ENCODE measurements at places on chromosomes 12 and 14.

- no peak for DNase-seq
These were observed 30.6 kb downstream of the SLC16A7 start for GRCh38 chr12:59626382-59626781.

- DNase-seq: no peak
These were observed 35.5 kb downstream of the CCDC92 start for GRCh38 chr12:123936956-123937706.

DNA sequence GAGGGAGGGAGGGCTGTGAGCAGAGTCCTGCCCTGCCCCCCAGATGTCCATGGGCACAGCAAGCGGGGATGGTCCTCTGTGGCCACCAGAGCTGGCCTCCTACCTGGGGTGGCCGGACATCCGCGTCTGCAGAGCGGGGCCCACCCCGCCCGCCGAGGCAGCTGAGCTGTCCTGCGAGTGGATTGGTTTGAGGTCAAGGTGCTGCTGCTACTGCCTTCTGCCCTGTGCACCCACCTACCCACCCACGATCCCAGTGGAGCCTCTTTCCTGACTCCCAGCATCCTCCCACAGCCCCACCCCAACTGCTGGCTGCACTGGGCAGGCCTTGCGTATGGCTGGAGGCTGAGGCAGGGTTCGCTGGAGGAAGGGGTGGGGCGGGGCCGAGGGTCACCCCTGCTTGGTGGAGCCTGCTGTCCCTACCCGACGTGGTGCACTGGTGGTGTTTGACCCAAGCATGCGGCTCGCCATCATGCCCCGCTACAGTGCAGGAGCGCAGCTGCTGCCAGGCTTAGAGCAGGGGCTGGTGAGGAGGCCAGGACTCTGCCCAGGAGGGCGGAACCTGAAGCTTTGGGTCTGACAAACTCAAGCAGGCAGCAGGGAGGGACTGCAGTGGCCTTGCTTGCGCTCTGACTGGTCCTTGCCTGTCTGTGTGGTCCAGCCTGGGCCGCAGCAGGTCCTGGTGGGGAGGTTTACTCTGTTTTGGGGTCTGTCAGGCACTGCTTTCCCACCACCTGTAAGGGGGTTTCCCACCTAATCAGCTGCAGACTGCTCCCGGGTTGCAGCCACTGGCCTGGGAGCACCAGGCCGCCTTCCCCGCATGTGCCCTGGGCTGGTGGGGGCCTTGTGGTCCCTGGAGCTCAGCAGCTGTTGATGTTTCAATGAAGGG lies 23.7 kb downstream of the CEP170B start:
- DNase-seq: no peak

DNA sequence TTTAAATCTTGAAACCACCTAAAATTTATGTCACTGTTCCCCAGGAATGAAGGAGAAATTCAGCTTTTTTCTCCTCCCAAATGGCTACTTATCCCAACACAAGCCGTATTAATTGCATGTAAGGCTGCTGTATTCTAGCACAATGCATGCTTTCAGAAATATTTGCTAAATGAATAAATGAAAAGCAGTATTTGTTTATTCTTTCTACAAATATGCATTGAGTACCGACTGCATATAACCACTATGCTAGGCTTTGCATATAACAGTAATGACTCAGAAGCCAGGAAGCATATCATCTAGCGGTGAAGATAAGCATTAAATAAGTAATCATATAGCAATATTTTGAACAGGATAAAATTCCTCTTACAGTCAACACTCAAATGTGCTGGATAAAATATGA lies 5.7 kb upstream of the LRR1 start:
- DNase-seq: no peak

- no peak for DNase-seq
These were observed 671.5 kb upstream of the TMEM132C start for GRCh38 chr12:127595506-127595905.

- no peak for DNase-seq
These were observed 9.5 kb downstream of the ZNF891 start for GRCh38 chr12:133120385-133121191.

DNA sequence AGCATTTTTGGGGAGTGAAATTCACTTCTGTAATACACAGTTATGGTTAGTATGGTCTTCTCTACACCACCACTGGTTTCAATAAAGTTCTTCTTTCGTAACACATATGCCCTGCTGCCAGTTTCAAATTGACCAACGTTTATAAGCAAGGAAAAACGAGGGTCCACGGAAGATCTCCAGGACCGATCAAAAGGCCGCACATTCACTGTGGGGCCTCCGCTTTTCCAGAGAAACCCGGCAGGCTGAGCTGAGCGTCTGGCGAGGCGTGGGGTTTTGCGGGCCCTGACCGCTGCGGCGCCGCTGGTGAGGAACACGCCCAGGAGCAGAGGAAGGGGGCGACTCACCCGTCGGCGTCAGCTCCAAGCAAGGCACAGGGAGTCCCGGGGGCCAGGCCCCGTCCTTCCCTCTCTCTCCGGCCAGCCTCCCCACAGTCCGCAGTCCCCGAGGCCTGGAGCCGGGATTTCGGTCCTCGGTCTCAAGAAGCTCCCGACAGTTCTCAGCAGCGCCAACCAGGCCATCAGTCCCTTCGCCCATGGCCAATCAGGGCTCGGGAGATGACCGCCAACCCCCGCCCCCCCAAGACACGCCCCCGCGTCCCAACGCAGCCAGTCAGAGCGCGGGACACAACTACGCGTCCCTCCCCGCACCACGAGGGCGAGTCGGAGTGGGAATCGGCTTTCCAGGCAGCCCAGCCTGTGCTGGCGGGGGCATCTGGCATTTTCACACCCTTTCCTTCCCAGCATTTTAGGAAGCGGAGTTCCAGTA lies at the start of gene MTERF2:
Gene MTERF2, minus strand, starts transcription at position 522 of the 765 bp plus-strand sequence. CDS start 8,432 bp downstream, outside the sequence.
- peak; percentile 71 for DNase-seq

- no peak for DNase-seq
These were observed 18.6 kb downstream of the BRF1 start for GRCh38 chr14:105282098-105282725.

- DNase-seq: peak; percentile 67
These were observed 11.1 kb downstream of the RASSF3 start for GRCh38 chr12:64621257-64621942.

DNA sequence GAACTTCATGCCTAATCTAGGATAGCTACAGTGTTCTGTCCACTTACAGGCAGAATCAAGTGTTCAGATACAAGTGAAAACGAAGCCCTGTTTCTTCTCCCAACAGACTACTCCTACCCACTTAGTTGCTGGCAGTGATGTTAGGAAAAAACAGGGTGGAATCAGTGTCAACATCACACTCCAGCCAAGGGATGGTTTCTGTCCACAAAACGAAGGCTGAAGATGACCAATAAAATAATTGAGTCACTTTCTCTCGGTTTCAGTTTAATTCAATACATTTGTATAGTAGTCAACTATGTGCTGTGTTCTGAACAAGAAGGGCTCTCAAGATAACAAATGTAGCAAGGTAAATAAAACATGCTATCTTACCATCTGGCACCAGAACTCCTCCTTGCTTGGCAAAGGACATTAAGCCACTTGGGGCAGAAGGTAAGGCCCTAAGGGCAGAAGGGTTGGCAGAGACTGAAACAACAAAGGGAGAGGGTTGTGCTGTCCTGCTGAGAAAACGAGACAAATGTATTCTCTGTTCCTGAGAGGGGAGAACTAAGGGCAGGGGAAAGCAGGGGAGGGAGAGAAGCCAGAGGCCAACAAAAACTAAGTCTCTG lies 393.6 kb downstream of the DPF3 start:
- DNase-seq: no peak

- peak; percentile 92 for DNase-seq
These were observed 8.7 kb downstream of the ANKRD13A start for GRCh38 chr12:110007881-110008280.

GRCh38 chr14:70887737-70888499 lies 19.3 kb upstream of the PCNX1 start:
- DNase-seq: no peak

GRCh38 chr14:75521415-75522199 lies 662 bp upstream of the BATF start:
- DNase-seq: no peak

- DNase-seq: peak; percentile 8
These were observed 250.9 kb upstream of the OR4E1 start for GRCh38 chr14:21924479-21924878.

GRCh38 chr12:112091563-112091962 lies 17.0 kb downstream of the NAA25 start:
- no peak for DNase-seq

DNA sequence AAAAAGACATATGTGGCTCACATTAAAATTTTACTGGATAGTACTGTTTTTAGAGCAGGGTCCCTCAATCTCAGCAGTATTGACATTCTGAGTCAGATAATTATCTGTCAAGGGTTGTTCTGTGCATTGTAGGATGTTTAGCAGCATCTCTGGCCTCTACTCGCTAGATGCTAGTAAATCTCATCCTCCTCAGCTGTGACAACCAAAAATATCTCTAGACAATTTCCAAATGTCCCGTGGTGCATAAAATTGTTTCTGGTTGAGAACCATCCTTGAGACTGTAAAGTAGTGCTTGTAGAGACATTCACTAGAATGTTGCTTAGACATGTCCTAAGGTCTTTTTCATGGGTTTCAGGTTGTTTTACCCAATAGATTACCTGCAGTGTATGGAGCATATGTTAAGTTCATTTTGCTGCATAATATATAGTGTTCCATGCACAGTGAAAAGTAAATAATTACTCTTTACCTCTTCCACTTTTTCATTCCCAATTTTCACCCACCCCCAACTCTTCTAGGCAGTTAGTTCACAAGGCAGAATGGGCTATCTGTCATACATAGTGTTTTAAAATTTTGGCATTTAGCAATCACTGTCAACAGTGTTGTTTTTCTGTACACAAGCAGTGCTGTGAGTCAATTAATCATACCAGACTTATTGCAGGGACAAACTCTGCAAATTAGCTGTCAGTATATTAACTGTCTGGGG lies 200.2 kb upstream of the SLC38A2 start:
- no peak for DNase-seq

DNA sequence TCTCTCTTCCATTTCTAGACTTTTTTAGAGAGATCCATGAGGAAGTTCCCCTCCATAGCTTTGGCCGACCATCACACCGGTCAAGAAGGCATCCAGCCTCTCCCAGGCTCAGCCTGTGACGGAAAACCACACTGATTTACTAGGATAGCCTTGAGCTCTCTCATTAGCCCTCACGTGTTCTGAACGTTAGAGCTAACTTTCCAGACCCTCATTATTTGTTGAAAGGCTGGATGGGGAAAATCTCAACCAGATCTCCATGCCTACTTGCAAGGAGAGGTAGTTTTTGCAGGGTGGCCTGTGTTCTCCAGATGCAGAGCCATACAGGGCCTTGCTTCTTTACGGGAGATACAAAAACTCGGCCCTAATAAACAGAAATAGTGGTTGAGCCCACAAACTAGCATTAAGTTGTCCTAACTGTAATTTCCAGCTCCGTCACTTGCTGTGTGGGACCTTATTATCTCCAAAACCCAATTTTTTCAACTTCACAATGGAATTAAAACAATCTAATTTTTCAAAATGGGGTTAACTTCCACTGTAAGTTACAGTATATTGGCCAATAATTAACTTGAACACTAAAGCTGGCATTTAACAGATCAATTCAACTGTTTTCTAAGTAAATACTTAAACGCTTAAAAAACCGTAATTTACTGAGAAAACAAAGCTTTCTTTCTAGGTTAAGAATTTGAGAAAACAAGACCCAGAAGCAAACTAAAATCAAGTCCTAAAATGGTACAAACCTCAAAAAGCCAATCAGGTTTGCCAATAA lies 65.3 kb downstream of the KLHL28 start:
- DNase-seq: no peak

- DNase-seq: peak; percentile 23
These were observed at the start of gene CCDC184 for GRCh38 chr12:48183091-48183875. Gene CCDC184 (plus strand): TSS chr12:48183644. CDS start chr12:48184123, 479 bp downstream.

- peak; percentile 12 for DNase-seq
These were observed 25.5 kb upstream of the FBXO34 start for GRCh38 chr14:55245657-55246268.

DNA sequence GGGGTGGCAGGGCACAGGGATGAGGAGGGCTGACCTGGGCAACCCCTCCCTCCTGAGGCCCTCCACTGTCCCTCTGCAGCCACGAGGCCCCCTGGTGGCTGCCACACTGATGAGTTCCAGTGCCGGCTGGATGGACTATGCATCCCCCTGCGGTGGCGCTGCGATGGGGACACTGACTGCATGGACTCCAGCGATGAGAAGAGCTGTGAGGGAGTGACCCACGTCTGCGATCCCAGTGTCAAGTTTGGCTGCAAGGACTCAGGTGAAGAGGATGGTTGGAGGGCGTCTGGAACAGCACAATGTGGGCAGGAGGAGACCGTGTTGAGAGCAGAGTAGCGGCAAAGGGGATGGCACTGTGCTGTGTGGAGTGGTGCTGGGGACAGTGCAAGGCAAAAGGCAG lies 25.7 kb upstream of the LRP1-AS start:
- DNase-seq: no peak

GRCh38 chr12:75660107-75660530 lies 148.7 kb upstream of the KRR1 start:
- DNase-seq: no peak

GRCh38 chr12:90044069-90044468 lies 335.4 kb upstream of the ATP2B1 start:
- no peak for DNase-seq

- peak; percentile 33 for DNase-seq
These were observed 2.3 kb upstream of the NOP2 start for GRCh38 chr12:6570264-6570887.

DNA sequence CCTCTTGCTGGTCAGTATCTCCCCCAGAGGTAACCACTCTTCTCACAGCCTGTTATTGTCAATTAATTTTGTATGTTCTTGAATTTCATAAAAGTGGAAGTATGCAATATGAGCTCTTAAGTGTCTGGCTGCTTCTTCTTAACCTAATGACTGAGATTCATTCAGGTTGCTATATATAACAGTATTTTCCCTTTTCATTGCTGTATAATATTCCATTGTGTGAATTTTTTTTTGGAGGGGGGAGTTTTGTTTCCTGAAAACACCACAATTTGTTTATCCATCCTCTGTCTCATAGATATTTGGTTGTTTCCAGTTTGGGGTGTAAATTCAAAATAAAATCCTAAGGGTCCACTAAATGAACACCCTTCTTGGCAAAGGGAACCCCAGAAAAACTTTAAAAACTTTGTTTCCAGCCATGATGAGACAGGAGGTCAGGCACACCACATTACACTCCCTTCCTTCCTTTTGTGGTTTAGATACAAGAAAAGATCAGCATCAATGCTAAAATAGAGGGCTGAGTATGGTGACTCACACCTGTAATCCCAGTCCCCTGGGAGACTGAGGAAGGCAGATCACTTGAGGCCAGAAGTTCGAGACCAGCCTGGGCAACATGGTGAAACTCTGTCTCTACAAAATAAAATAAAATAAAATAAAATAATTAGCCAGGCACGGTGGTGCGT lies 4.1 kb upstream of the DAO start:
- DNase-seq: no peak

- DNase-seq: no peak
These were observed 121.8 kb downstream of the RASSF9 start for GRCh38 chr12:85714425-85714824.

DNA sequence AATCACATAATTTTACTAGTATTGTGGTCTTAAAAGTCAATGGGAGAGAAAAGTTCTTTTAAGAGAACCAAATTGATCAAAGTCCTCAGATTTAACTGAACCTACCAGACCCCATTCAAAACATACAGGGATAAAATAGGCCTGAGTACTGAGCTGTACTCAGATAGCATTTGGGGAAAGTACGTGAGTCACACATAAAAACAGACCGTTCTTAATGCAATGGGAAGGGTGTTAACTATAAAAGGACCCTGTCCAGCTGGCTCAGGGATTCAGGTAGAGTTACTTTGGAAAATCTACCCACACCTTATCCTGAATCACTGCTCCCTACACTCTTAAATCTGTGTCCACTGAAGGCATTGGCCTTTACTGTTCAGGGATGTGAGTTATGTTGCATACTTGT lies 78.0 kb downstream of the PTPN21 start:
- DNase-seq: no peak
